GM12891 (cell line): ENCODE measurements at places on chromosomes 11 and 22.

- DNase-seq = no peak
These were observed 11.5 kb downstream of the MRGPRX1 start for GRCh38 chr11:18927550-18928322.

GRCh38 chr11:74953451-74953850 lies 4.4 kb downstream of the SPCS2 start:
- DNase-seq = no peak

- DNase-seq = no peak
These were observed 7.3 kb upstream of the C11orf86 start for GRCh38 chr11:66967670-66968425.

DNA sequence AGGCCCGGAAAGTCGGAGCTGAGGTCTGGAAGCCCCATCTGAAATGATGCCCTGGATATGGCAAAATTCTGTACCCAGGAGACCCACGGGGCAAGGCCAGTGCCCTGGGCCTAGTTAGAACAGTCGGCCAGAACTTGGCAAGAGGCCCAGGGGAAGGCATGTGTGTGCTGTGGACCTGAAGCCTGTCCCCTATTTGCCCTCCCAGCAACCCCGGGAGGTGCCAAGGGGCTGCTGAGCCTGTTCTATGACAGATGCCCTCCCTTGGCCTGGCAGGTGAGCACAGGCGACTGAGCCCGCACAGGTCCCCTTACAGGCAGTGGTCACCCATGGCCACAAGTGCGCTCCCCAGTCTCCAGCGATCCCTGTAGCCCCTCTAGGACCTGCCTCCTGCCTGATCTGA lies 51.7 kb downstream of the NAT10 start:
- no peak for DNase-seq

GRCh38 chr11:8345179-8345578 lies 81.5 kb upstream of the LMO1 start:
- DNase-seq = no peak

DNA sequence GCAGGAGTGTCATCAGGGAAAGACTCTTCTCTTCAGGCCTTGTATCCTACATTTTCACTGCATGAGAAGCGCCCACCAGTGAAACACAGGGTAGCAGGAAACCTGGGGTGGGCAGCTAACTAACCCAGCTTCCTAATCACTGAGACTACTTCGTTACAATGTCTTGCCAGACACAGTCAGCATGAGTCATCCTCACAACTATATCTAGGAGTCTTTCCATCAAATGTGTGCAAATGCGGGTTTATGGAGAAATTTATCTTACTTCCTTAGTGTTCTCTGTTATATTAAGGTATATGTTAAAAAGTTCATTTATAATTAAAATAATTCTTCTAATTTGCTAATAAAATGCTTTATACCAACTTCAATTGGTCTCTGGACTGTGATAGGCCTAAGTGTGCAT lies 79.9 kb upstream of the RAB1B start:
- no peak for DNase-seq

DNA sequence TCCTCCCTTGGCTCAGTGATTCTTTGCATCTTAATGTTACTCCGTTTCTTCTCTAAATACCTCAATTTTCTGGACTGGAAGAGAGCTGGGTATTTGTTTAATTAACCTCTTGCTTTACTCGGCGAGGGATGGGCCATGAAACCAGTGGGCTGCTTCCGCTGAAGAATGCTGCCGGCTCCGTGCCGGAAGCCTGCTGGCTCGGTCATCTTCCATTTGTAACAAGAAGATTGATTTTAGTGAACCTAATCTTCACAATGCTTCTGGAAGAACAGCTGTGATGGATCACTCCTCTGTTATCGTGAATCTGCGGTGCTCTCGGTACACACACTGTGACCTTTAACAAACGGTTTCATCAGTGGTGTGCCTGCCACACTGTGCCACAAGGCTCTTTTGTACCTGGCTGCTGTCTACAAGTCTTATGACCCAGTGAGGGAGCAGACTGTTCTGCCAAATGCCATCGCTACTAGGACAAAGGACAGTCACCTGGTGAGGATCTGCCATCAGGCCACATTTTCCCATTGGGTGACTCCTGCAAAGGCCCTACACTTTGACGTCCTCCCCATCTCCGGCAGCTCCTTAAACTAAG lies 25.3 kb upstream of the PARVB start:
- no peak for DNase-seq

DNA sequence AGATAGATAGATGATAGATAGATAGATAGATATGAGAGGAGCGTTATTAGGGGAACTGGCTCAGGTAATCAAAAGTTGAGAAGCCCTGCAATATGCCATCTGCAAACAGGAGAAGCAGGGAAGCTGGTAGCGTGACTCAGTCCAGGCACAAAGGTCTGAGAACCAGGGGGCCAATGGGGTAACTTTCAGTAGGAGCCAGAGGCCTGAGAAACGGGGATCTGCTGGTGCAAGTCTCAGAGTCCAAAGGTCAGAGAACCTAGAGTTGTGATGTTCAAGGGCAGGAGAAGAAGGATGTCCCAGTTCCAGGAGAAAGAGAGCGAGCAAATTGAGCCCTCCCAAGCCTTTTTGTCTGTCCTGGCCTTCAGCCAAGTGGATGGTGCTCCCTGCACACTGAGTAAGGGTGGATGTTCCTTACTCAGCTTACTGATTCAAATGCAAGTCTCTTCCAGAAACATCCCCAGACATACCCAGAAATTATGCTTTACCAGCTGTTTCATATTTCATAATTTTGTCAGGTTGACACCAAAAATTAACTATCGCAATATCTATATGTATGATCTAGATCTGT lies 87.8 kb upstream of the SLC22A12 start:
- DNase-seq = no peak

DNA sequence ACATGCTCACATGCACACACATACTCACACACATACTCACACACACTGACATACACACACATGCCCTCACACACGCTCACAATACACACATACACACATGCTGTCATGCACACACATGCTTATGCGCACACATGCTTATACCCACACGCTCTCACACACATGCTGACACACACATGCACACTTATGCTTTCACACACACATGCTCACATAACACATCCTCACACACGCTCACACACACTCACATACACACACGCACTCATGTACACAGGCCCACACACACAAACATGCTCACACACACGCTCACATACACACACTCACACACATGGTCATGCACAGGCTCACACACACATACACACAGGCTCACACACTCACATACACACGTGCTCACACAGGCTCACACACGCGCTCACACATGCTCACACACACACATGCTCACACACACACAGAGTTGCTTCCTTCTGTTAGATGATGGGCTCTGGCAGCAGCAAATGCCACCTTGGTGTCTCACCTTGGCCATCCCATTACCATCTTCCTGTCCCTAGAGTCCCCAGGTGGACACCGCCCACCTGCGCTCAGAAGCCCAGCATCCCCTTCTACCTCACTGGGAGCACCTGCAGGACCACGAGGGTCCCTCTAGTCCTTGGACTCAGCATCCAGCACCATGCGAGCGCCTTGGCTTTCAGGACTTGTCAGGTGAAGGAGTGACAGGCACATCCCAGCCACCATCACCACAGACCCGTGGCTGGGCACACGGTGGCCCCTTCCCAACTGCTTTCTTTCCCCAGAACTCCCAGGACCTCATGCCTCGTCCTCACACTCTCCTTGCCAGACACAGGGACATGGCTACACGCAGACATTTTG lies 44.9 kb upstream of the CCND1 start:
- no peak for DNase-seq
